ENCODE measurements at places on chromosomes 5 and 9.

- no peak for DNase-seq
Observed at GRCh38 chr9:32926911-32927310, 74.5 kb downstream of the APTX start.

- DNase-seq = no peak
Observed at GRCh38 chr5:18576586-18576985, 942.3 kb downstream of the TAF11L14 start.

- no peak for DNase-seq
Observed at GRCh38 chr5:62587737-62588136, 9.1 kb downstream of the LRRC70 start.

- DNase-seq = no peak
Observed at GRCh38 chr5:79259383-79259782, 23.5 kb downstream of the JMY start.

DNA sequence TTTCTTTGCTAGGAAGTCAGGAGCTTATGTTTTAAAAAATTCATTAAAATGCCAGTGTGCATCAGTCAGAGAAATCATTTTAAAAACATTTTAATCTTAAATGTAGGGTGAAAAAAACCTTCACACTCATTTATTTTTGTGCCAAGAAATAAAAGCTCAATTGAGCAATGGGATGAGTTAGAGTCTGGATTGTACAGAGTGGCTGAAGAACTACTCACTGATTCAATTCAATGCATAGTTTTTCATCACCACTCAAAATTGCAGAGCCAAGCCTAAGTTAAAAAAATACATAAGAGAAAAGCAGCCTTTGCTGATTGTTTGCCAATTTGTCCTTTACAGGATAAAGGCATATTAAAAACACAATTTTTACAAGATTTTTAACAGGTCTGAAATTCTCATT, 168.2 kb upstream of the DMRTA1 start:
- no peak for DNase-seq

GRCh38 chr5:38874948-38875456, 29.2 kb downstream of the OSMR start:
- no peak for DNase-seq

GRCh38 chr5:14364576-14365472, 216.8 kb upstream of the OTULINL start:
- no peak for DNase-seq

GRCh38 chr9:13675638-13676000, 396.1 kb upstream of the MPDZ start:
- DNase-seq = no peak

- no peak for DNase-seq
Observed at GRCh38 chr9:113621309-113621791, 157.8 kb downstream of the RGS3 start.

GRCh38 chr5:45411971-45412612, 284.1 kb downstream of the HCN1 start:
- DNase-seq = no peak

DNA sequence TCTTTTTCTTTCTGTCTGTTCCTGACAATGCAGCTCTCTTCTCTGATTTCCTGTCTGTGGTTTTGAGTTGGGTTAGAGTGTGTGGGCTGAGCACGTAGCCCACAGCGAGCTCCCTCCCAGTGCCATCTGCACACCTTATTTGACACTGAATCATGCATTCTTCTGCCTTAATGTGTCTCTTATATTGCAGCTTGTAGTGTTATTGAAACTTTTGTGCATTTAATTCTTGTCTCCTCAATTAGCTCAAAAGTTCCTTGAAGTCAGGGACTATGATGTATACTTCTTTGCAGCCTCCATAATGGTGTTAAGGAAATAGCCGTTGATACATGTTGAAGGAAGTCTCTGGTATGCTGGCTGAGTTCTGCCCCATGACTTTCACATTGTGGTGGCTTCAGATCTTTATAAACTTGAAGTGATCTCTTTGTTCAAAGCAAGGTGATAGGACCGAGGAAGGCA, 576.2 kb upstream of the CLINT1 start:
- DNase-seq = no peak

DNA sequence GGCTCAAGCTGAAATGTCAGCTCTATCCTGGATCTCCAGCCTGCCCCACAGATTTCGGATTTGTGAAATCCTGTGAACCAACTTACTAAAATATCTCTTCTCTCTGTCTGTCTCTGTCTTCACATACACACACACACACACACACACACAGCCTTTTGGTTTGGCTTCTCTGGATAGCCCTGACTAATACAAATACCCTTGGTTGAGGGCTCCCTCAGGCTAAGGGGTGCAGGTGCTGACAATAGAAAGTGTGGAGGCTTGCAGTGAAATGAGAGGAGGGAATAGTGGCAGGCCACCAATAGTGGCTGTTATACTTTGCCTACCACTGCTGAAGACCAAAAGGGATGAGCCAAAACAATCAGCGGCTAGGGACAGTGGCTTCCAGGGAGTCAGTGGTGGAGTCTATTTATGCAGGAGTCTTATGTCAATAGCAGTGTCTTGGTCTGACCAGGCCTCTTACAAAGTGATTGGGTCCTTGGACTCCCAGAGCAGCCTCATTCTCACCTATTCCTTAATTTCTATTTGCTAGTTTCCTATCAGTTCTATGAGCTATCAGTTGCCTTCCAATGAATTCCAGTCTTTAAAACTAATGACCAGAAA, 93.2 kb upstream of the GAS1 start:
- DNase-seq = no peak

GRCh38 chr5:2779459-2779858, 28.0 kb upstream of the IRX2 start:
- no peak for DNase-seq

- no peak for DNase-seq
Observed at GRCh38 chr5:81288021-81288433, 13.4 kb upstream of the ZCCHC9 start.

GRCh38 chr5:126568206-126568755, 26.7 kb downstream of the ALDH7A1 start:
- no peak for DNase-seq

GRCh38 chr9:110124439-110124838, 83.5 kb downstream of the C9orf152 start:
- DNase-seq = no peak

DNA sequence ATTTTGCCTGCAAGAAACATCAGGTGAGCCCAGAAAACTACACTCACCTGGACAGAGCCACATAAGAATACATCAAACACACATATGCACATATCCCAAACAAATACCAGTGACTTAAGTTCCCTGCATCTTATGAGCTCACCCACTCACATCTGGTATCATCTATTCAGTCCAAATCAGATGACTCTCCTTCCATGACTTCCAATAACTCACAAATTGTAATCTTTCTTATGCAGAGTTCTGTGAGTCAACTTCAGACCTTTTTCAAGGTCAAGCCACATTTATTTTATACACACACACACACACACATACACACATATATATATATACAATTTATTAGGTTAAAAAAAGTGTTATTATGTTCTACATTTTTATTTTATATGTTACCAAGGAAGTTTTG, 1711.9 kb upstream of the CDH9 start:
- DNase-seq = no peak

GRCh38 chr9:124368692-124369091, 46.5 kb downstream of the PSMB7 start:
- no peak for DNase-seq

GRCh38 chr5:111234125-111234524, 9.9 kb downstream of the CAMK4 start:
- DNase-seq = no peak

DNA sequence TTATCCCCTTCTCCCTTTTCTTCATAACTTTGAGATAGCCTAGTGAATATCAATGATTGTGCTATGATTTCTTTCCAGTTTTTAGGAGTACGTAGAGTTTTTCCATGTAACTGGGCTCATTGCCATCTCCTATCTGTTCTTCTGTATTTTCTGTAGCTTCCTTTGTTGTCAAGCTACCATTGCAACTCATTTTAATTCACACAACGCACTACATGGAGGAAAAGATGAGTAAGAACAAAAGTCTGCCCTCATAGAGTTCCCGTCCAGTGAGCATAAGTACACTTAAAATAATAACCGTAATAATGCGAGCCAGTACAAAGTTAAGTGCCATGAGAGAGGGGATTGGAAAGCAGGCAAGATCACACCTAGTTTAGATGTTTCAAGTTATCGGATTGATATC, 177.7 kb downstream of the PAM start:
- no peak for DNase-seq

DNA sequence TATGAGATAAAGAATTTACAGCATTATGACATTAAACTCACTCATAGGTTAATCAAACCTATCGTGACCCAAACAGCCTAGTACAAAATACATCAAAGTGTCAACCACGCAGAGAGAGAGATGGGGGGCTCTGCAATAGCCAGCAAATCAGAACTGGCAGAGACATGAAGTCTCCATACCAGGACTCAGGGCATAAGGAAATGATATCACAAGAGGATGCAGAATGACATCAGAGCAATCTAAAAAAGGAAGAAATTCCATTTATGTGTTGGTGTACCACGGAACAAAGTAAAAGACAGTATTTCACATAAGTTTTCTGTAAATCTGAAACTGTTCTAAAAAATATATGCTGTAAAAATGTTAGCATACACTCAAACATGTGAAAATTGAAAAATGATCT, 24.6 kb downstream of the BICD2 start:
- no peak for DNase-seq

- DNase-seq = no peak
Observed at GRCh38 chr9:117234103-117234502, 180.8 kb downstream of the ASTN2 start.
